Left ventricle myocardium inferior (tissue), 1 donor: ENCODE measurements at places on chromosomes 6 and 20. TPM values are rescaled to one million over a fixed set of nuclear protein-coding genes. Genes with fewer than 3 reads are reported as not detected.

DNA sequence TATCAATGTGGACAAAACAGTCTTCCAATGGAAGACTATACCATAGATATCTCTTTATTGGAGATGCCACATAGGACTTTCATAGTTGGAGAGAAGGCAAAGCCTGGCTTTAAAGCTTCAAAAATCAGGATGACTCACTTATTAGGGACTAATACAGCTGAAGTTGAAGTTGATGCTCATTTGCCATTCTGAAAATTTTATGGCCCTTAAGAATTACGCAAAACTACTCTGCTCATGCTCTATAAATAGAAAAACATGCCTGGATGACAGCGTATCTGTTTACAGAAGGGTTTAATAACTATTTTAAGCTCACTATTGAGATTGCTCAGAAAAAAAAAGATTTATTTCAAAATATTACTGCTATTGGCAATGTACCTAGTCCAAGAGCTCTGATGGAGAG lies 155.5 kb upstream of the DST start:
- no peak for DNase-seq

TTPAL gene
- 4.5 TPM for total RNA-seq

GRCh38 chr20:56411759-56412472 lies at the start of gene CASS4:
Gene CASS4 (plus strand): TSS chr20:56412260. CDS start chr20:56412459, 199 bp downstream.
- no peak for DNase-seq

GRCh38 chr6:1267790-1268762 lies 43.8 kb upstream of the FOXQ1 start:
- no peak for DNase-seq

DNA sequence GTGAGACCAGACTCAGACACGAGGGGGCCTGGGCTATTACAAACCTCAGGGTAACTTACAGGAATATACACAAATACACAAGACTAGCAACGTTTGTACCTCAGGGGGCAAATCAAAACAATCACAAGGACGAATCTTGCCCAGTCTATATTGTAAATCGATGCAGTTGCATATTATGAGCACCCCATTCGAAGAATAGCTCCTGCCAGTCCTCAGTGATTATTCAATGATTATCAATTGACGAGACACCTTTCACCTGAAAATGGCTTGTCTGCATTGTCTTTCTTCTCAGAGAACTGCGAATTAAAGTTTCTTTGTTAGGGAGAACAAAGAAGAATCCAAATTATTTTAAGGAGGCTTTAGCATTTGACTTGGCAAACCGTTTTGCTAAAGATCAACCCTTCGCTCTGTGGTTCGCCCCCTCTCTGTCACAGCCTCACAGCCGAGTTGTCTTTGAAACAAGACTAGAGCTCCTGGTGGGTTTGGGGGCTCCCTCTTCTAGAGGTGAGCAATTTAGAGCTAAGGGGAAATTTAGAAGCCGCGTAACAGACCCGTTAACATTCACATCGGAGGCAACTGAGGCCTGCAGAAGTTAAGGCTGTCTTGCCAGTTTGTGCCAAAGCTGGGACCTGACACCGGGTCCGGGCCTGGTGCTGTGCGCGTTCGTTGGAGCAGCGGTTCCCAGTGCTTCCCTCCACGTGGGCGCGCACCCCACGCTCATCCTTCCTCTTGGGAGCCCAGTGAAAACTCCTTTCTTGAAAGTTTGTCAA lies 24.9 kb upstream of the MAP3K7 start:
- no peak for DNase-seq

GRCh38 chr20:45247865-45248264 lies 6.5 kb downstream of the SLPI start:
- no peak for DNase-seq

GRCh38 chr6:147137986-147138385 lies 66.2 kb upstream of the STXBP5 start:
- no peak for DNase-seq

GRCh38 chr6:84350397-84350796 lies 123.0 kb upstream of the CEP162 start:
- no peak for DNase-seq

- no peak for DNase-seq
Observed at GRCh38 chr6:21115111-21115510, 478.4 kb upstream of the SOX4 start.

DNA sequence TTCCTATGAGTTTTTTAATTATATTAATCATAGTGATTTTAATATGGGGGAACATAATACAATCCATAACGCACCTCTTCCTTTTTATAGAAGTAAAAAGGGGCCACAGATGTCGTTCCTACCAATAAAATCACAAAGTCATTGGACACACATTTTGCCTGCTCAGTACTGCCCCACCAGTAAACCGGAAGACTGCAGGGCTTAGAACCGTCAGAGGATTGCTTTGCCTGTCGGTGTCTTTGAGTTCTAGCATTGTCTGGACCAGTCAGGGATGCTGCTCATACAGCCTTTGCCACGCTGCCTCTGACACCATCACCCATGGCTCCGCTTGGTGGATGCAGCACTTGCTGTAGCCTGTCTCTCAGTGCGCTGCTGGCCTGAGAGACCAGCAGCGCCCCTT lies 853.6 kb downstream of the C6orf118 start:
- no peak for DNase-seq

SYCP2 gene
- 1.0 TPM for total RNA-seq

GRCh38 chr6:146862508-146862919 lies 263.7 kb downstream of the ADGB start:
- DNase-seq = no peak

- DNase-seq = no peak
Observed at GRCh38 chr20:46999801-47000465, 105.3 kb downstream of the EYA2 start.

GRCh38 chr20:4951299-4951698 lies 50.0 kb downstream of the SLC23A2 start:
- DNase-seq = no peak

IL17A gene
- total RNA-seq = not detected

HLA-DRB5 gene
- 14.3 TPM for total RNA-seq

GRCh38 chr6:160238761-160239751 lies 19.6 kb downstream of the SLC22A2 start:
- no peak for DNase-seq

POM121L2 gene
- not detected for total RNA-seq

- DNase-seq = no peak
Observed at GRCh38 chr6:25124216-25124715, 154.9 kb upstream of the CARMIL1 start.

GRCh38 chr20:42441864-42442331 lies 747.8 kb downstream of the PTPRT start:
- no peak for DNase-seq

- no peak for DNase-seq
Observed at GRCh38 chr6:131293472-131293911, 158.2 kb downstream of the AKAP7 start.
